HT1080 (cell line): ENCODE measurements at places on chromosomes 13 and 19. TPM values are rescaled to one million over a fixed set of nuclear protein-coding genes. Genes with fewer than 3 reads are reported as not detected.
A peak's percentile ranks its signal among the peaks of the same experiment; 100 is the strongest.

- DNase-seq, result peak; percentile 44
These were observed 40.5 kb downstream of the GATAD2A start for GRCh38 chr19:19445911-19446361.

DAND5 gene
- total RNA-seq, result 0.17 and 0.31 TPM in 2 replicates

- no peak for DNase-seq
These were observed 19.8 kb upstream of the SPART start for GRCh38 chr13:36366031-36366430.

GRCh38 chr13:38564256-38565150 lies 122.4 kb upstream of the FREM2 start:
- DNase-seq, result no peak

GRCh38 chr13:101709952-101710351 lies 257.5 kb downstream of the ITGBL1 start:
- no peak for DNase-seq

GRCh38 chr19:54062643-54063042 lies 1.1 kb downstream of the VSTM1 start:
- no peak for DNase-seq
